ENCODE measurements at places on chromosomes 5 and 9.

DNA sequence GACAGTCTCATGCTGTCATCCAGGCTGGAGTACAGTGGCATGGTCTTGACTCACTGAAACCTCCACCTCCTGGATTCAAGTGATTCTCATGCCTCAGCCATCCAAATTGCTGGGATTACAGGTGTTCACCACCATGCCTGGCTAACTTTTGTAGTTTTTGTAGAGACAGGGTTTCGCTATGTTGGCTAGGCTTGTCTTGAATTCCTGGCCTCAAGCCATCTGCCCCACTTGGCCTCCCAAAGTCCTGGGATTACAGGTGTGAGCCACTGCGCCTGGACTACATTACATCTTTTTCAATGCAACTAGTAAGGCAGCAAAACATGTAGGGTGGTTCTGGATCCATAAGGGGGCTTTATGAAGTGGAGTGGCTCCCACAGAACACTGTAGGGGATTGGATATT lies 29.6 kb upstream of the RASGEF1C start:
- no peak for DNase-seq

GRCh38 chr5:820245-820644 lies 30.5 kb downstream of the ZDHHC11 start:
- DNase-seq, result no peak

DNA sequence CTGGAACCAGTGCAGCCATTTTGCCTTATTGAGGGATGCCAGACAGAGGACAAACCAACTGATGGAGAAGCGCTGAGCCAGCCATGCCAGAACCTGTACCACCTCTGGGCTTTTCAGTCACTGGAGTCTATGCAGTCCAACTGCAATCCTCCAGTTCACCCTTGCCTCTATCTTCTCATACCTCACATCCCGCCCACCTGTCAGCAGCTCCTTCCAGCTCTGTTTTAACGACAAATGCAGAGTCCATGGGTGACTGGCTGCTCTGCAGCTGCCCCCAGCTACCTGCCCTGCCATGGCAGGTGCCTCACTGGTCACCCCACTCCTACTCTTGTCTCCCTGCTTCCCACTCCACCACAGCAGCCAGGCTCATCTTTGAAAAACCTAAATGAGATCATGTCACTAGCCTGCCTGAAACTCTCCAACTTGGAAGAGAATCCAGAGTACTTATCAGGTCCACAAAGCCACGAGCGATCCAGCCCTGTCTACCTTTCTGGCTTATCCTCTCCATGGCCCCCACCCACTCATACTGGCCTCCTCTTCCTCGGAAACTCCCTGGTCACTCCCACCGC lies 14.0 kb upstream of the ACSL6 start:
- no peak for DNase-seq

- no peak for DNase-seq
Measured at GRCh38 chr5:95053253-95053652, 231.6 kb downstream of the MCTP1 start.

- no peak for DNase-seq
Measured at GRCh38 chr5:150663936-150664335, 2.9 kb downstream of the MYOZ3 start.

DNA sequence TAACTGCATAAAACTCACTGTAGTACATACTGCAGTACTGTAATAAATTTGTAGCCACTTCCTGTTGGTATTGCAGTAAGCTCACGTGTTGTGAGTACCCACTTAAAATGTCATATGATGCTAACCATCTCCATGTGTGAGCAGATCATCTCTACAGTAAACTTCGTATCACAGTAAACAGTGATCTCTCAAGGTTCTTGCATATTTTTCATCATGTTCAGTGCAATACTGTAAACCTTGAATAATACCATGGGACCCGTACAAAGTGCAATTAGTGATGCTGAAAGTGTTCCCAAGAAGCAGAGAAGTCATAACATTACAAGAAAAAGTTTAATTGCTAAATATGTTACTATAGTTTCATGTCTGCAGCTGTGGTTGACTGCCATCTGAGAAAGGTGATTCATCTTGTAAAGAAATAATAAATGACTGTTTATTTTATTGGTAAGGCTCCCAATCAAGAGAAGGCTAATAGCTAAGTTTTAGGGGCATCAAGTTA lies 253.8 kb upstream of the POU5F2 start:
- DNase-seq, result no peak

GRCh38 chr5:32406650-32407049 lies 37.9 kb downstream of the ZFR start:
- DNase-seq, result no peak

- DNase-seq, result no peak
Measured at GRCh38 chr9:132040808-132041207, 38.9 kb downstream of the MED27 start.

DNA sequence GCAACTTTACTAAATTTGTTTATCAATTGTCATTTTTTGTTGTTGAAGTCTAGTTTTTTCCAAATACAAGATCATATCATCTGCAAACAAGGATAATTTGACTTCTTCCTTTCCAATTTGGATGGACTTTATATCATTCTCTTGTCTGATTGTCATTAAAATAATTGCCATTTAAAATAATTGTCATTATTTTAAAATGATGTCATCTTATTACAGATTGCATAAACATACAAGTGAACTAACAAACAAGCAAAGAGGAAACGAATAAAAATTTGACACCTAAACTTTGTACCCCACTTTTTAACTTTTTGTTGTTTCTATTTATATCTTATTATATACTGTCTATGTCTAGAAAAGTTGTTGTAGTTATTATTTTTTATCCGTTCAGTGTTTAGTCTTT lies 275.2 kb downstream of the ADGRV1 start:
- DNase-seq, result no peak

DNA sequence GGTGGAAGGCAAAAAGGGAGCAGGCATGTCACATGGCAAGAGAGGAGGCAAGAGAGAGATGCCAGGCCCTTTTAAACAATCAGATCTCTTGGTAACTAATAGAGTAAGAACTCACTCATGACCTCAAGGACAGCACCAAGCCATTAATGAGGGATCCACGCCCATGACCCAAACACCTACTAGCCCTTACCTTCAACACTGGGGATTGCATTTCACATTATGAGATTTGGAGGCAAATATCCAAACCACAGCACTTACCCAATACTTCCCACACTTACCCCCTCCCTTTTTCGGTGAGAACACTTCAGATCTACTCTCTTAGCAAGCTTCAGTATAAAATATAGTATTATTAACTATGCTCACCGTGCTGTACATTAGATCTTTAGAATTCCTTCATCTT lies 41.9 kb downstream of the ZNF354A start:
- no peak for DNase-seq

- no peak for DNase-seq
Measured at GRCh38 chr5:73496984-73497457, 1.2 kb upstream of the BTF3 start.

DNA sequence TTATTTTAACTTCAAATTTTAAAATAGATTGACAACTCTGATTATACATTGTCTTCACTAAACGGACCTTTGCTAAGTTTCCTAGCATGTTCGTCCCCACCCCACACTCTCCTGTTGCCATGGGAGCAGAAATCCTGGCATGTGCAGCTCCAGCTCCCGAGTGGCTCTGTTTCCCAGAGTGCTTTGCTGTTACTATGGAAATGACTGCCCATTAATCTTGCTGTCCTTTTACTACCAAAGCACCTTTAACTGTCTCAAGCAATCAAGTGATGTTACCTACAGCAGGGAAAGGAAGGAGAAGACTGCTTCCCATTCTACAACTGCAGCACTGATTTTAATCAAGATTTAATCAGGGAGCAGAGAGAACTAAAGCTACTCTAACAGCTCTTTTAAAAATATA lies 212.0 kb upstream of the KIF2A start:
- DNase-seq, result no peak

DNA sequence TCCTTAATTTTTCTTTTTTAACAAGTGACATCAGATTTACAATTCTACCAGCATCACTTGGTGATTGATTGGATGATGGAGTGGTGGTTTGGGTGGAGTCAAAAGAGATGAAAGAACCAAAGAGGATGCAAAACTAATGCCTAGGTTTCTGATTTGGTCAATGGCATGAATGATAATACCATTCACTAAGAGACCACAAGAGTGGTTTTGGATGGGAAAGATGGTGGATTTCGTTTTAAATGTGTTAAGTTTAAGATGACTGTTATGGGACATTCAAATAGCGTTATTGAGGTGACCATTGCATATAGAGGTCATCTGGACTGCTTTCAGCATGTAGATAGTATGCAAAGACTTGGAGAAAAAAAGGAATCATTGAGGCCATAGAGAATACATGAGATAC lies 3.6 kb downstream of the SMC5 start:
- no peak for DNase-seq

GRCh38 chr5:134053840-134054338 lies 49.1 kb upstream of the VDAC1 start:
- DNase-seq, result no peak
